ENCODE measurements at places on chromosomes 2 and 18. TPM values are rescaled to one million over a fixed set of nuclear protein-coding genes. Genes with fewer than 3 reads are reported as not detected.
A peak's percentile ranks its signal among the peaks of the same experiment; 100 is the strongest.

- H3K27ac ChIP-seq, result no peak overlapping the region
- H3K4me3 ChIP-seq, result no peak overlapping the region
- no peaks in the 10 kb centered on the region for H3K27me3 ChIP-seq
- DNase-seq, result no peak
These were observed 731.1 kb upstream of the ZNF804A start for GRCh38 chr2:183867206-183867605.

- H3K36me3 ChIP-seq, result no peaks in the 10 kb centered on the region
- H3K27me3 ChIP-seq, result peaks cover 7% of the 10 kb centered on the region
- no peak overlapping the region for H3K27ac ChIP-seq
- no peaks in the 10 kb centered on the region for H3K4me1 ChIP-seq
- H3K4me3 ChIP-seq, result no peak overlapping the region
These were observed 156.4 kb downstream of the RDH14 start for GRCh38 chr2:18403921-18404522.

- H3K27ac ChIP-seq, result no peak overlapping the region
- H3K36me3 ChIP-seq, result no peaks in the 10 kb centered on the region
- no peak for DNase-seq
- H3K27me3 ChIP-seq, result no peaks in the 10 kb centered on the region
- no peak overlapping the region for H3K4me3 ChIP-seq
These were observed 144.8 kb downstream of the SMAD7 start for GRCh38 chr18:48805826-48806535.

DNA sequence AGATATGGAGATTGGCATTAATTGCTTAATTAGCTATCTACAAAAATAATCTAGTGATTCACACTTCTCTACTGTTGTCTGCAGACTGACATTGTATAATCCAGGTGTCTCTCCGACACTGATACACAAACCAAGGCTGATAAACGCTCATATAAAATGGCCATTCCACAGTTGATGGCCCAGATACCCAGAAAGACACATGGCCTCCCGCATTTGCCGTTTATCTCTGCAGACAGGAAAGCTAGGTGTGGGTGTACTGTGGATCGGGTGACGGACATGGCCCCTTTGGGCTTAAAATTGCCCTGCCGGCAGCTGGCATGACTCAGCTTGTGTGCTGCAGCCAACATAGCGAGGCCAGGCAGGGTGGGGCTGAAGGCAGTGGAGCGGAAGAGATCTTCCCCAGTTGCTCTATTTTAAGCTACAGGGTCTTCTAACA is 18.5 kb downstream of the PMAIP1 start:
- no peak for DNase-seq
- H3K4me1 ChIP-seq, result peaks cover 25% of the 10 kb centered on the region
- peaks cover 2% of the 10 kb centered on the region for H3K27me3 ChIP-seq
- no peaks in the 10 kb centered on the region for H3K36me3 ChIP-seq
- H3K27ac ChIP-seq, result no peak overlapping the region
- H3K4me3 ChIP-seq, result no peak overlapping the region

- peaks cover 24% of the 10 kb centered on the region for H3K27me3 ChIP-seq
- no peak for DNase-seq
- no peak overlapping the region for H3K27ac ChIP-seq
These were observed 6.5 kb downstream of the SH3BP4 start for GRCh38 chr2:234958311-234958710.

- no peak overlapping the region for H3K27ac ChIP-seq
- H3K27me3 ChIP-seq, result no peaks in the 10 kb centered on the region
These were observed 419.6 kb upstream of the POU3F3 start for GRCh38 chr2:104434318-104434792.

GRCh38 chr2:225534697-225535096 is 135.2 kb downstream of the NYAP2 start:
- H3K4me1 ChIP-seq, result no peaks in the 10 kb centered on the region

DNA sequence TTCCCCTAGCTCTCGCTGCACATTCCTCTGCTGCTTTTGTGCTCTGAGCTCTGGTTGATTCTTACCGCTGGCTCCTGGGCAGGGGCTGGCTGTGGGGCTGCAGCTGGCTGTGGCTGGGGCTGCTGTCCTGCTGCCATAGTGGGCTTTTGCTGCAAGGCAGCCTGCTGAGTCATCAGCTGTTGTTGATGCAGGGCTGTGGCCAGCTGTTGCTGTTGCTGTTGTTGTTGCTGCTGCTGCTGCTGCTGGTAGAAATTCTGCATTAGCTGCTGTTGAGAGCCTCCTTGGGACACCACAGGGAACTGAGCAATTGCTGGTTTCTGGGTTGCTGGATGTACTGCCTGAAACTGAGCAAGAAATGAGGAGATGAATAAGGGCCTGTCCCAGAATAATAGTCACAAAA is 77.2 kb upstream of the NFU1 start:
- H3K4me3 ChIP-seq, result no peak overlapping the region
- H3K27ac ChIP-seq, result no peak overlapping the region
- H3K4me1 ChIP-seq, result peaks cover 2% of the 10 kb centered on the region
- DNase-seq, result no peak

DNA sequence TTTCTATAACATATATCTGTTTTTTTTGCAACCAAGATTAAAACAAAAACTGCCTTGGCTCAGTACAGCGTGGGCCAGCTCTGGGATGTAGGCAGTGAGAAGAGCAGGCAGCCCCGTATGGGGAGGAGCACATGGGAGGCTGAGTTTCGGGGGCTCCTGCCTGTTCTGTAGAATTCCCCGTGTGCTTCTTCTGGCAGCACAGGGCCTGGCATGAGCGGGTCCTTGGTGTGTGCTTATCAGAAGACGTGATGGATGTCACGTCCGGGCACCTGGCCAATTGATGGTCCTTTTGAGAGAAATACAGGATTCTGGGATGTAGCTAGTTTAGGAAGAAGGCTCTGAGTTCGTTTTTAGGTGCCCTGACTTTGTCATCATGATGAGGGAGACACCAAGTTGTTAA is 16.2 kb downstream of the IMPA2 start:
- H3K4me1 ChIP-seq, result peaks cover 20% of the 10 kb centered on the region
- H3K27ac ChIP-seq, result no peak overlapping the region
- peaks cover 5% of the 10 kb centered on the region for H3K36me3 ChIP-seq
- no peak overlapping the region for H3K4me3 ChIP-seq
- DNase-seq, result no peak
- no peaks in the 10 kb centered on the region for H3K27me3 ChIP-seq

DNA sequence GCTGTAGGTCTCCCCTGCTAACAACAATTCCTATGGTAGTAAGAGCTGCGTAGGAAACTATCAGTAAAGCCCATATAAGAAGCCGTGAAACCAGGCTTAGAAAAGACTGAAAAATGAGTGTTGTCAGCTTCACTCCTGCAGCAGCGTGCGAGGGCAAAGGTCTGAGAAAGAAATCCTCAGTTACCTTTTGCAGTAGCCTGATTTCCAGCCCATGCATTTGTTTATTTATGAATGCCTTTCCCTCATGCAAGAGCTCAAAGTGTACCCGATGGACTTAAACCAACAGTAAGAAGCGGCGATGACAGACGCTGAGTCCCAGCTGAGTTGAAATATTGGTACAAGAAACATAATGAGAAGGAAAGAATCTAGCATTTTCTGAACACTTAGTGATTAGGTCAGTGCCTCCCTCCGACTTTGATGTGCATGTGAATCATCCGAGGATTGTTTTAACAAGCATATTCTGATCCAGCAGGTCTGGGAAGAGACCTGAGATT is 15.0 kb upstream of the POLI start:
- H3K4me3 ChIP-seq, result no peak overlapping the region
- H3K4me1 ChIP-seq, result peaks cover 14% of the 10 kb centered on the region
- no peaks in the 10 kb centered on the region for H3K36me3 ChIP-seq
- H3K27ac ChIP-seq, result no peak overlapping the region

DNA sequence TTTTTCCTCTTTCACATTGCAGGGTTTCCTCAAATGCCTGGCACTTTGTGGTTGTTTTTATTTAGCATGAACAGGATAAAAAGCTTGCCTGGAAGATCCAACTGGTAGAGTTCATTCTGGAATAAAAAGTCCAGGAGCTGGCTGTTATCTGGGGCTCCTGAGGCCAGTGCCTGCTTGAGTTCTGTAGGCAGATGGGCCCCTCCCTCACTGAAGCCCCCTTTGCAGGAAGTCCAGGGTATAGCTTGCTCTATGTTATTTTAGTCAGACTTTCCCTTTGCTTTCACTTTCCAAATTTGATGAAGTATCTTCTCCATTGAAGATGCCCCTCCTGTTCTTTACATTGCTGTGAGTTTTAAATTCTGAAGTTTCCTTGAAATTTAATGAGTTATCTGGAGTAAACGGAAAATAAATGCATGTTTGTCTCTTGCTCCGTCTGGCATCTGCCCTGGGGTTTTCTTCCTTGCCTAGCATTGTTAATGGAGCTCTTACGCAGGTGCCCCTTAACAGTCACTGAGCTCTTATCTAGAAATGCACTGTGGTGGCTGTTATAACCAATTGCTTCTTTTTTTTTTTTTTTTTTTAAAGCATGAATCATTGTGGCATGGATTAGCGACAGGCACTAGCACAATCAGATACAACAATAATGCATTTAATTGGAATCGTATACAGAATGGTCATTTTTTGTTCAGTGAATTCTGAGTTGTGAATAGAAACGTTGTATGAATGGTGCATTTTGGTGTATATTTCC is 27.0 kb upstream of the LPIN1 start:
- peaks cover 48% of the 10 kb centered on the region for H3K27me3 ChIP-seq
- peaks cover 3% of the 10 kb centered on the region for H3K4me1 ChIP-seq
- no peaks in the 10 kb centered on the region for H3K36me3 ChIP-seq
- DNase-seq, result no peak
- no peak overlapping the region for H3K4me3 ChIP-seq

- no peak overlapping the region for H3K4me3 ChIP-seq
These were observed 43.5 kb upstream of the ID2 start for GRCh38 chr2:8638327-8638726.

GRCh38 chr18:29156531-29156930 is 979.6 kb upstream of the CDH2 start:
- no peak for DNase-seq
- H3K27ac ChIP-seq, result no peak overlapping the region
- H3K27me3 ChIP-seq, result no peaks in the 10 kb centered on the region
- no peak overlapping the region for H3K4me3 ChIP-seq
- no peaks in the 10 kb centered on the region for H3K4me1 ChIP-seq
- H3K36me3 ChIP-seq, result no peaks in the 10 kb centered on the region

DNA sequence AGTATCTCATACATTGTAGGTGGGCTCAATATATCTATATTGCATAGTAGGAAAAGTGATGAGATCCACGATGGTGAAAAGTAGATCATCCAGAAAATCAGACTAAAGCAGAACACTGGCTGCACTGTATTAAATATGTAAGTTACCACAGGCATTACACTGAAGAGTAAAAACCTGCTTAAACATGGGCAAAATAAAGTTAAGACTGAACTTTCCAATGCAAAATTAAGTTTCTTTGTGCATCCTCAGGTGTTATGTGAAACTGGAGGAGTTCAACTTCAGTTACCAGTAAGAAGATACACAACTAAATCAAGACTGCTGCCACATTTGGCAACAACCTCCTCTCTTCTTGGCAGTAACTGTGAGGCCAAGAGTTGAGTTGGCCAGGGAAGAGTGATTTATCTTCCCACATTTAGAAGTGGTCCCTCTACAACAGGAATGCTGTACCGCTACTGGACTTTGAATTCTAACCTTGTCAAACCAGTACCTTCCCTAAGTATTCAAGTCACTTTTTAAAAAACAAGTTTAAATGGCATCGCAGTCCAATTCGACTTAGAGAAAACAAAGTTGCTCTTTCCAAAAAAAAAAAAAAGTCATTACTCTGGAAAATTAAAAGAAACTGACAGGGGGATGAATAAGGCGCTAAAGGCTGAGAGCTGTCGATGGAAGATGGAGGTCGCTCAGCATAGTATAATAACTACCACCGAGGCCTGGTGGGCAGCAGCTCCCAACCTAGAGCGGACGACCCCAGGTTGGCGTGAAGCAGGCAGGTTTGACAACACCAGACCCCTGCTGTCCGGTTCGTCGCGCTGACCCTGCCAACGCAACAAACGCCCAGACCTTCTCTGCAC is 1.1 kb downstream of the MAP4K3 start:
- DNase-seq, result no peak
- H3K36me3 ChIP-seq, result no peaks in the 10 kb centered on the region
- H3K4me1 ChIP-seq, result peaks cover 38% of the 10 kb centered on the region
- peak overlapping the region; percentile 29 for H3K27ac ChIP-seq
- H3K27me3 ChIP-seq, result no peaks in the 10 kb centered on the region

DNA sequence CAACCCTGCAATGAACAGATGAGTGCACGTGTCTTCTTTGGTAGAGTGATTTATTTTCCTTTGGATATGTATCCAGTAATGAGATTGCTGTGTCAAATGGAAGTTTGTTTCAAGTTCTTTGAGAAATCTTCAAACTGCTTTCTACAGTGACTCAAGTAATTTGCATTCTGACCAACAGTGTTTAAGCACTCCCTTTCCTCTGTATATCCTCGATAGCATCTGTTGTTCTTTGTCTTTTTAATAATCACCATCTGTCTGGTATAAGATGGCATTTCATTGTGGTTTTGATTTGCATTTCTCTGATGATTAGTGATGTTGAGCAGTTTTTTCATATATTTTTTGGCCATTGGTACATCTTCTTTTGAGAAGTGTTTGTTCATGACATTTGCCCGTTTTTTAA is 1608.3 kb upstream of the ZEB2 start:
- no peaks in the 10 kb centered on the region for H3K4me1 ChIP-seq
- no peak overlapping the region for H3K4me3 ChIP-seq
- no peaks in the 10 kb centered on the region for H3K27me3 ChIP-seq
- DNase-seq, result no peak
- H3K36me3 ChIP-seq, result no peaks in the 10 kb centered on the region

DNA sequence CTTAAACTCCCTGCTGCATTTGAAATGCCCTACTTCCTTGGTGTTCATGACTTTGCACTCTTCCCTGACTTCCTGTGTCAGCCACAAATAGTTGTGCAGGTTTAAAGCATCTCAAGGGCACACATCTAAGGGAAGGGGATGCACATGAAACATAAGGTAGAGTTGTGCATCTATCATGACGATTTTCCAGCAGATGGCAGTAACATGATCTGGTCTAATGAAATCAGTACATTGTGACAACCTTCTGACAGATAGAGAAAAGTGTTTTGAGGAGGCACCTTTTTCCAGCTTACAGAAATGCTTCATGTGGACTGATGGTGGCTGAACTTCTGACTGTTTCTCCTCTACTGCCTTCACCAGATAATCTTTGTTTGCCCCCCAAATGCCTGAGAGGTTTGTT is 238.9 kb downstream of the XIRP2 start:
- no peak overlapping the region for H3K27ac ChIP-seq
- H3K36me3 ChIP-seq, result no peaks in the 10 kb centered on the region
- H3K4me3 ChIP-seq, result no peak overlapping the region
- DNase-seq, result no peak
- no peaks in the 10 kb centered on the region for H3K4me1 ChIP-seq

DNA sequence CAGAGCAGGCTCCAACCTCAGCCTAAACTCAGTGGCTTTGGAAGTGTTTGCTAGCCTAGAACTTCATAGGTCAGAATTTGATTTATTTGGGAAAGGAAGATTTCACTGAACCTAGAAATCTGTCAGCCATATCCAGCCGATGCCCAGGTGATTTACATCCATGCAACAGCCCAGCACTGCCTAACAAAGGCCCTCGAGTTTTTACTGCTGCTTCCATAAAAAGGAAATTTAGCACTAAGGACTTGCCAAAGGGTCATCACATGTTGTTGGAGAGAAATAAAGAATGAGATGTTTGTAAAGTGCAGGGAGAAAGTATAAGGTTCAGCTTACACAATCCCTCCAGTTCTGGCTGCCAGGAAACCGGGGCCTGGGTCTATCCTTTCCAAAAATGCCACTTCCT is 614.2 kb downstream of the BCL11A start:
- no peak overlapping the region for H3K4me3 ChIP-seq
- DNase-seq, result no peak
- H3K36me3 ChIP-seq, result no peaks in the 10 kb centered on the region
- H3K4me1 ChIP-seq, result no peaks in the 10 kb centered on the region
- H3K27me3 ChIP-seq, result no peaks in the 10 kb centered on the region

Gene C2orf66
- 0.33 TPM for total RNA-seq

Gene SERPINB3
- not detected for total RNA-seq

Gene MDH1B
- total RNA-seq, result 0.08 TPM

Gene LYPD6
- not detected for total RNA-seq

Gene SH3RF3
- total RNA-seq, result 0.45 TPM

Measured in activated CD4-positive, alpha-beta memory T cell treated with anti-CD3 and anti-CD28 coated beads, Interleukin-2, amount 10 ng/mL, durations not matched to agents 7 days and 5 days (primary cell).